Thyroid gland (tissue), 4 donors: ENCODE measurements at places on chromosomes 4 and X.
A peak's percentile ranks its signal among the peaks of the same experiment; 100 is the strongest.

GRCh38 chr4:113666386-113667114, 95.0 kb downstream of the CAMK2D start:
- no peak for DNase-seq

DNA sequence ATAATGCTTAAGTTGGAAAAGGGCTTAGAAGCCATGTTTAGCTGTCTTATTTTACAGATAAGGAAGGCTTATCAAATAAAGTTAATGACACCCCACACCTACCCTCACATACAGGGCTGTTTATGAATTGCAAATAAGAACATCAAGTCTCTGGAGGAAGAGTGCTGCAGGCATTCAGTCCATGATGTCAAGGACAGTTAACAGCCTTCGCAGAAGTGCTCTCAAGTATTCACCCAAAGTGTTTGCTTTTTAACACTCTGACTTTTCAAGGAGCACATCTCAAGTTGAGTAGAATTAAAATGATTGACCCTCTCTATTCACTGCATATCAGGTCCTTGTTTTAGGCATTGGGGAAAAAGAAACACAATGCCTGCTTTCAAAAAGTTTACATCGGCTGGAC, 328.7 kb downstream of the LDB2 start:
- no peak for DNase-seq

DNA sequence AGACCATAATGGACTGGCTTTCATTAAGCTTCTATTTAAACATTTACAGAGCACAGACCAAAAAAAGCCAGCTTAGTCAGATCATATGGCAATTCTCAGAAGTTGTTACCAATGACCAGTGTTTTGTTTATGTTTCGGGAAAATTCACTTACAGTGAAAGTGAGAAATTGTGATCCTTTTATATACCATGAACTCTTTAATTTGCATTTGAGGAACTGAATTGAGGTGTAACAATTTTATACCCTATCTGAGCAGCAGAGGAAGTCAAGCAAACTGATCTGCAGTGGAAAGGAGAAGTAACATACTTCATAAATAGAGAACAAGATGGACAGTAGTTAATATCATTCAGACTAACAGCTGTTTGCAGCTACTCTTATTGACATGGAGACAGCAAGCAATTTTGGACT, 97.1 kb downstream of the TMA16 start:
- DNase-seq = no peak

DNA sequence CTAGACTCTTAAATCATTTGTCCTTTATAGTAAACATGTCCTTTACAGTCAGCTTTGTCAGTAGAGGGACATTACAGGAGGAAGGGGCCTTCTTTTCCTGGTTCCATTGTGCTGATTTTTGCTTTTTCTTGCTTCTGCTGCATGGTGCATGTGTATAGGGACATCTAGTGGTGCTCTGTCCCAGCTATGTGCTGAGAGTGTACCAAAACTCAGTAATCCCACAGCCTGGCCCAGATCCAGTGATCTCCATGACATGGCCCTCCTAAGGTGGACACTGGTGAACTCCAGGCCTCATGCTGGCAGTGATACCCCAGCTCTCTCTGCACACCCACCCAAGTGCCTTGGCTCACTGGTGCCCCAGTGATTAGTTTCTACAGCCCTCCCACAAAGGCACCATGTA, 45.2 kb downstream of the MAGEB17 start:
- DNase-seq = no peak

DNA sequence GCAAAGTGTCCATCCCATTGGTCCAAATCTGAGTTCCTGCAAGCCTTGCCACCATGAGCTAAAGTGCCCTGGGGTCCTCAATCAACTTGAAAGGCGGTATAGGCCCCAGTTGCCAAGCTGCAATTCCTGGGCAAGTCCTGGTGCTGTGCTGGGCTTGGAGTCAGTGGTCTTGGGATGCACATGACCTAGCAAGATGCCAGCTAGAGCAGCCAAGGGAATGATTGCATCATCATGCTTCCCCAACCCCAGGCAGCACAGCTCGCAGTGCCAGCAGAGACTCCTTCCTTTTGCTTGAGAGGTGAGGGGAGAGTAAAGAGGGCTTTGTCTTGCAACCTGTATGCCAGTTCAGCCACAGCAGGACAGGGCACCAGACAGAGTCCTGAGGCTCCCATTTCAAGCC, 50.5 kb downstream of the KCNIP4 start:
- DNase-seq = no peak

- no peak for DNase-seq
Measured at GRCh38 chrX:30900227-30900626, 11.2 kb upstream of the TAB3 start.

DNA sequence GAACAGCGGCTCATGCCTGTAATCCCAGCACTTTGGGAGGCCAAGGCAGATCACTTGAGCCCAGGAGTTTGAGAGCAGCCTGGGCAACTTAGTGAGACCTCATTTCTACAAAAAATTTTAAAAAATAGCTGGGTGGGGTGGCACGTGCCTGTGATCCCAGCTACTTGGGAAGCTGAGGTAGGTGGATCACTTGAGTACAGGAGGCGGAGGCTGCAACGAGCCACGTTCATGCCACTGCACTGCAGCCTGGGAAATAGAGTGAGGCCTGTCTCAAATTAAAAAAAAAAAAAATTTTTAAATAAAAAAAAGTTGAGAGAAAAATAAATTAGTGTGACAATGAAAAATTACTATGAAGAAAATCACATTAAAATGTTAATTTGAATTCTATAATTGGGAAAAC, 10.5 kb downstream of the VEGFC start:
- DNase-seq = peak; percentile 21

DNA sequence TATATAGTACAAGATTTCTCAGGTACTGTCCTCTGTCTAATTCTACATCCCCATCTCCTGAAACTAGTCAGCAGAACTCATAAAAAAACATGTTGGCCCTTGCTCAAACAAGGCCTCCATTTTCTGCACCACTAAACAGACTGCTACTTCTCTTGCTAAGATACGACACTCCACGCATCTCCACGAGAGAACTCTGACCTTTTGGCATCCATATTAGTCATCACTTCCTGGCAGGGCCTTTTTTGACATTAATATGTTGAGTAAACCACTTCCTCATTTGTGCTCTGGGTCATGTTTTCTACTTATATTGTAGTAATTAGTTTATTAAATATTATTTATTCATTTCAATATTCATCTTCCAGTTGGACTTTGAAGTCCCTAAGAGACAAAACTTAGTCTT, 65.6 kb downstream of the DCAF8L1 start:
- no peak for DNase-seq

GRCh38 chrX:10098270-10098713, 58.5 kb upstream of the CLCN4 start:
- no peak for DNase-seq

DNA sequence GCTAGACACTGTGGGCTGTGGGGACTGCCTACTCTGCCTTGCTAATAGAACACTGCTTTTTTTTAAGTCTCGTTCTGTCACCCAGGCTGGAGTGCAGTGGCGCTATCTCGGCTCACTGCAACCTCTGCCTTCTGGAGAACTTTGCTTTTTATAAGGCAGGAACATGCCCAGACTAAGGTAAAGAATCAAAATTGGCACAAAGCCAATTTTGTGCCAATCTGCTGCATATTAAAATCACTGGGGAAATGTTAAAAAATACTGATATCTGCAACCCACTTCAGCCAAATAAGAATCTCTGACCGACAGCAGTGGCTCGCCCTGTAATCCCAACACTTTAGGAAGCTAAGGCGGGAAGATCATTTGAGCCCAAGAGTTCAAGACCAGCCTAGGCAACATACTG, 36.5 kb upstream of the CEP135 start:
- no peak for DNase-seq

DNA sequence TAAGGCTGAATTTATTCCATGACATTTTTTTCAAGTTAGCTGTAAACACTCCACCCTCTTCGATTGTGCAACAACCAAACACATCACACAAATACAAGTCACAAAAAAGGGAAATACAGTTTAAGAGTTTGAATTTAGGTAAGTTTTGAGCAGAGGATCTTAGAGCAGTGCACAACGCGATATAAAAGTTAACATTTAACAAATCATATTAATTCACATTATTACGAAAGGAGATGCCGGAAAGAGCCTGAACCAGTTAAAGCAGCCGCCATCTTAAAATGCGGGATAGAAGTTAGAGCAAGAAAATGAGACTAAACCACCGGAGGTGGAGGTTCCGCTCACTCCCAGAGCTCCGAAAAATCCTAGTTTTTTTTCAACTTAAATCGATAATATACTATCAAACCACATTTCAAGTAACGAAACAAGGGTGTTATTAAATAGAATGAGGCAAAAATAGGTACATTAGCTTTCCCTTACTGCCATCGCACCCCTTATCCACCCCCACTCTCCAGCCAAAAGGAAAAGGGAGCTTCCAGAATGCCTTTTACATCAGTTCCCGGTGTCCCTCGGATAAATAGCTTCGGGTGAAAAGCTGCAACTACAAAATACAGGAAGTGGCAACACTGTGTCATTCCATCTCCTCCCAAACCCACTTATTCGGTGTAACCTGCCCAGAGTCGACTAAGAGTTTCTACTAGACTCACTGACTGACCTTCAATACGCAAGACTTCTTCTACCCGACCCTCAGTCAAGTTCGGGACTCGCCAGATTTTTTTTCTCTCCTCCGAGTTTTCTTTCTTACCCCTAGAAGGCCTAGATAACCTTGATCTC, 1.9 kb downstream of the UBE2D3 start:
- peak; percentile 21 for DNase-seq

DNA sequence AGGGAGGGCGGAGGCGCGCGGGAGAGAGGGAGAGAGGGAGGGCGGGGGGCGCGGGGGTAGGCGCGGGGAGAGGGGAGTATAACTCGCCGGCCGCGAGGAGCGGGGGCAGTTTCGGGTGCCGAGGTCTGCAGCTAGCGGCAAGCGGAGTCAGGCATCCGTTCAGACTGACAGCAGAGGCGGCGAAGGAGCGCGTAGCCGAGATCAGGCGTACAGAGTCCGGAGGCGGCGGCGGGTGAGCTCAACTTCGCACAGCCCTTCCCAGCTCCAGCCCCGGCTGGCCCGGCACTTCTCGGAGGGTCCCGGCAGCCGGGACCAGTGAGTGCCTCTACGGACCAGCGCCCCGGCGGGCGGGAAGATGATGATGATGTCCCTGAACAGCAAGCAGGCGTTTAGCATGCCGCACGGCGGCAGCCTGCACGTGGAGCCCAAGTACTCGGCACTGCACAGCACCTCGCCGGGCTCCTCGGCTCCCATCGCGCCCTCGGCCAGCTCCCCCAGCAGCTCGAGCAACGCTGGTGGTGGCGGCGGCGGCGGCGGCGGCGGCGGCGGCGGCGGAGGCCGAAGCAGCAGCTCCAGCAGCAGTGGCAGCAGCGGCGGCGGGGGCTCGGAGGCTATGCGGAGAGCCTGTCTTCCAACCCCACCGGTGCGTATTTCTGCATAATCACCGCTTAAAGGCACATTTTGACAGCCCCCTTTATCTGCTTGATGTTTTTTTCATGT, at the start of gene POU4F2:
POU4F2 (plus strand) TSS at position 108 of the 720 bp plus-strand sequence; CDS start at position 356, 248 bp downstream.
- no peak for DNase-seq

DNA sequence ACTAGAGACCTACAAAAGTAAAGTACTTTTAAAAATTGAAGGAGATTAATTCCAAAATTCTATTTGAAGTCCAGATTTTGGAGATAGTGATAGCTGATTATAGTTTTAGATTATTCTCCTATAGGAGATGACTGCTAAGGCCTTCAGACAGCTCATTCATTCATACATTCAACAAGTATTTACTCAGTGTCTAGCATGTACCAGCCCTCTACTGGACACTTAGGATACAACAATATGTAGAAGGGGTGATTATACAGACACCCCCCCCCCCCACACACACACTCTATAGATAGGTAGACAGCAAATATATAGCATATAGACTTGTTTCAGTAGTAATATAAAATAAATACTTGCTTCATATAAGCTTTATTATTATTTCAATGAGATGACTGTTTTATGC, 60.4 kb upstream of the TAF9B start:
- DNase-seq = no peak

- no peak for DNase-seq
Measured at GRCh38 chr4:25068386-25068785, 37.6 kb upstream of the LGI2 start.

- DNase-seq = peak; percentile 17
Measured at GRCh38 chr4:175824076-175824475, 12.0 kb upstream of the GPM6A start.

- DNase-seq = no peak
Measured at GRCh38 chr4:52983563-52984303, 121.6 kb downstream of the RASL11B start.

DNA sequence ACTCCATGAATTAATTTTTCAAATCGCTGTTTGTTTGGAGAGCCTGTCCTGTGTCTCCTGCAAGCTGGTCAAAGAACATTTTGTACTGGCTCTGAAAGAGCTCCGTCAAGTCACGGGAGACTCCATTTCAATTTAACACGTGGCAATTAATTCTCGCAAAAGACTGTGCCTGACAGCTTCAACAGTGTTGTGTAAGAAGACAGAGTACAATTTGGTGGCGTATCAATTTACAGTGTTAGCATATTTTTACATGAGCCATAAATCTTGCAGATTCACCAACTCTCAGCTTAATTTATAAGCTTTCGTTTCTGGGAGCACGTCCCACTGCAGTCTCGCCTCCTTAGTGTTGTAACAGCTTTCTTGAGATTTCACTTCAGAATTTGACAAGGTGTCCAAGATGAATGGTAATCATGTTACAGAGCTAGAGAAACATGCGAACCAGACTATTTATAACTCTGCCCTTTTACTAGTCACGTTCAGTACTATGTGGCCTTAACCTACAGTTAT, 70.8 kb downstream of the RWDD4 start:
- DNase-seq = no peak
